ENCODE measurements at places on chromosomes 13 and 19.

GRCh38 chr19:29492769-29493168 lies 33.0 kb upstream of the VSTM2B start:
- DNase-seq = no peak

DNA sequence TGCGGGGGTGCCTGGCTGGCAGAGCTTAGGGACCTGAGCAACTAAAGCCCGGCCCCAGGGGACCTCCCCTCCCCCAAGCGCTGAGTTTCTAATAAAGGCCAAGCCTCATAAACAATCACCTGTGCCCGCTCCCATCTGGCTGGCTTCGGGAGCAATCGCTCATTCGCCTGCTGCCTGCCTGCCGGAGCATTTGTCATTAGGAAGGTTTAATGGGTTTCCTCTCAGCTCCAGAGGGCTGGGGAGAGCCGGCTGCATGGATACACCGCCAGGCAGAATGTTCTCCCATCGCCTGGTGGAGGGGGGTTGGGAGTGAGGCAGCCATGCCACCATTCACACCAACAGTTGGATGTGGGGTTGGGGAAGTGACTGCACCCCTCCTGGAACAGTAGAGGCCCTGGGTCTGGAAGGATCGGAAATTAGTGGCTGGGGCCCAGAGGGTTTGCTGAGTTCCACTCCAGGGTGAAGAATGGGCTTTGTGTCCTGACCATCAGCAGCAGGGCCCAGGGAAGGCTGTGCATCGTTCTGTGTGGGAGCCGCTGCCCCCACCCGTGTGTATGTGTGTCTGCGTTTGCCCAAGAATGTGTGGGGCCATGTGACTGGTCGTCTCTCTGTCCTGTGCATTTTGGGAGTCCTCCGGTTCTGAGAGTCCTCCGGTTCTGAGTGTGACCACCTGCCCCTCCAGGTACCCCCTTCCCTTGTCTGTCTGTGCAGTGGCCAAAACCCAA lies 15.3 kb downstream of the PIN1 start:
- no peak for DNase-seq

GRCh38 chr13:48551329-48551728 lies 18.4 kb upstream of the RCBTB2 start:
- no peak for DNase-seq

- DNase-seq = no peak
Measured at GRCh38 chr19:3055741-3056416, 6.4 kb downstream of the TLE5 start.

DNA sequence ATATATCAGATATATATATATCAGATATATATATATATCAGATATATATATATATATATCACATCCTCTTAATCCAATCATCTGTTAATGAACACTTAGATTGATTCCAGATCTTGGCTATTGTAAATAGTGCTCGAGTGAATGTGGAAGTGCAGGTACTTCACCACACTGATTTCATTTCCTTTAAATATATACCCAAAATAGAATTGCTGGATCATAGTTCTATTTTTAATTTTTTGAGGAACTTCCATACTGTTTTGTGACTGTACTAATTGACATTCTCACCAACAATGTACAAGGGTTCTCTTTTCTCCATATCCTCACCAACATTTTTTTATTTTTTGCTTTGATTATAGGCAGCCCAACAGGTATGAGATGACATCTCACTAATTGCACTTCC lies 277.5 kb downstream of the NHLRC3 start:
- no peak for DNase-seq

Data from stromal cell of bone marrow (primary cell).